Activated CD4-positive, alpha-beta T cell treated with anti-CD3 and anti-CD28 coated beads for 48 hours (primary cell): ENCODE measurements at places on chromosomes 7 and 10.
A peak's percentile ranks its signal among the peaks of the same experiment; 100 is the strongest.

DNA sequence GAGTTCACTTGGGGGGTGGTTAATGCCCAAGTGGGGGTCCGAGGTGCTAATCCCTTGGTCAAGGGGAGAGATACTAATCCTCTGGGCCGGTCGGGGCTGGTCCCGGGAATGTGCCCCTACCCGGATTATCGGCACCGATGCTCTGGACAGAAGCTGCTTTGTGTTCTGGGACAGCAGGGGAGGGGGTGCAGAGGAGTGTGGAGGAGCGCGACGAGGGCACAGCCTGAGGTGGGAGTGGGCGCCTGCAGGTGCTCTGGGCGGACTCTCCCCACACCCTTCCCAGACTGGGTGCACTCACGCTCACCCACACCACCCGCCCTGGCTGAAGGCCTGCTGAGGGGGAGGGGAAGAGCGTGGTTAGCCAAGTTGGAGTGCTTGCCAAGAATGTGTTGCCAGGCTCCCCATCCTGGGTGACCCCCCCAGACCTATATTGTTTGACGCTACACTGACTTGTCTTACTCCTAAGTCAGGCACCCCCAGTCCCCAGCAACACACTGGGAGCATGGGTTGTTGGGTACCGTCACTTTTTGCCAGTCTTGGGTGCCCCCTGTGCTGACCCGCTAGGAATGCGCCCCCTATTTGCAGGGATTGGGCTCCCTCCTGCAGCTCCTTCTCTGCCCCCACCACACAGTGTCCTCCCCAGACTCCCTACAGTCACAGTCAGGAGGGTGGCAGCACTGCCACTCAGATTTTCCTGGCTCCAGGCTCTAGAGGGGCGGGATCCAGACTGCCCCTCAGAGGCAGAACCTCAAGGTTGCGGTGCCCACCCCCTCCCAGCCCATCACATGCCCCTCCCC, 1.2 kb downstream of the SLC4A2 start:
- peak; percentile 29 for DNase-seq

DNA sequence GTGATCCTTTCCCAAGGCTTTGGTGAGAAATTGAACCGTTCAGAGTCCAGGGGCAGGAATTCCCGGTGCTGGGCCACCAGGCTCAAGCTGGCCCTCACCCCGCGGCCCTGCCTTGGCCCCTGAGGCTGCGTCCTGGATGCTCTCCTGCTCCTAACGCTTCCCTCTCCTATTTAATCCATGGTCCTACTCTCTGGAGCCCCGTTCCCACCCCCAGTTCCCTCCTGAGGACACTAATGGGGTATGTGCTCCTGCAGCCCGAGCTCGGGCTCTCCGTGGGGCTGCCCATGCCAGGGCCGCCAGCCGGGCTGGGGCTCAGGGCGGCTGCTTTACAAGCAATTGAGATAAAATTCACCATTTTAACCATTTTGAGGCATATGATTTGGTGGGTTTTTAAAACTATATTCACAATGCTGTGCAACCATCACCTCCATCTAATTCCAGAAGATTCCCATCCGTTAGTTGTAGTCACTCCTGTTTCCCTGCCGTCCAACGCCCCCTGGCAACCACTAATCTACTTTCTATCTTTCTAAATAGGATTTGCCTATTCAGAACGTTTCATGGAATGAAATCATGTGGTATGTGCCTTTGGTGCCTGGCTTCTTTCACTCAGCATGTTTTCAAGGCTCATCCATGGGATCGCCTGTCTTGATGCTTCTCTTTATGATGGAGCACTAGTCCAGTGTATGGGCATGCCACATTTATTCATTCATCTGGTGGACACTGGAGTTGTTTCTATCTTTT, 33.0 kb downstream of the ADAMTS14 start:
- DNase-seq, result no peak

DNA sequence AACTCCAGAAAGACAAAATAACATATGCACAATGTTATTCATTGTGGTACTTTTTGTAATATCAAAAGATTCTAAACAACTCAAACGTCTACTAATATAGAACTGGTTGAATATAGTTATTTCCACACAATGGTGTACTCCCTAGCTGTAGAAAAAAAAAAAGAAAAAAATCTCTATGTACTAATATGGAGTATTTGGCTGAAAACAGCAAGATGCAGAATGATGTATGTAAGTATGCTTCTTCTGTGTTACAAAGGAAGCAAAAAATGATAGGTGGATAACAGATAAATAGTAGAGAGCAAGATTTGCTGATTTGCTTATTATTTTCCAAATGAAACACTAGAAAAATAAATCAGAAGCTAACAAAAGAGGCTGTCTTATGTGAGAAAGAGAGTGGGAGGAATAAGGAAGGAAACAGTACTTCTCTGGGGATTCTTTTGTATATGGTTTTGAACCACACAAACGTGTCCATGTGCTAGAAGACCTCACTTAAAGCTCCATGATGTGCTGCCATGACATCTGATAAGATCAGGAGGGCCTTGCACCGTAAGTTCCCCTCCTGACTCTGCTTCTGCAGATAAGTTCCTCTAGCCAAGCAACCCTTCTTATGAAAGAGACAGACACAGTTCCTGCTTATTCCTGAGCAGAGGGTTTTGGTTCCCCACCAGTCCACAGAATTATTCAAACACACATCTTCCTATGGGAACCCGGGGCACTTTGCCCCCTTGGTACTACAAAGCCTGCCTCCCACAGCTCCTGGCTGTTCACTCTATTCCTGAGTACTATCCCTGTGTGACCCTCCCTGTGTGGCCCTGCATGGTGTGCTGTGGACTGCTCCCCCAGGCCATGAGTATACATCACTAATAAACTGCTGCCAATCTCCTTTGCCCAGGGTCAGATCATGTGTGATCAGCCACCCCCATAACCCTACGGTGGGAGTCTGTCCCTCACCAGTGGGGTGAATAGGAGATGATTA, 159.1 kb downstream of the CCDC71L start:
- DNase-seq, result no peak

DNA sequence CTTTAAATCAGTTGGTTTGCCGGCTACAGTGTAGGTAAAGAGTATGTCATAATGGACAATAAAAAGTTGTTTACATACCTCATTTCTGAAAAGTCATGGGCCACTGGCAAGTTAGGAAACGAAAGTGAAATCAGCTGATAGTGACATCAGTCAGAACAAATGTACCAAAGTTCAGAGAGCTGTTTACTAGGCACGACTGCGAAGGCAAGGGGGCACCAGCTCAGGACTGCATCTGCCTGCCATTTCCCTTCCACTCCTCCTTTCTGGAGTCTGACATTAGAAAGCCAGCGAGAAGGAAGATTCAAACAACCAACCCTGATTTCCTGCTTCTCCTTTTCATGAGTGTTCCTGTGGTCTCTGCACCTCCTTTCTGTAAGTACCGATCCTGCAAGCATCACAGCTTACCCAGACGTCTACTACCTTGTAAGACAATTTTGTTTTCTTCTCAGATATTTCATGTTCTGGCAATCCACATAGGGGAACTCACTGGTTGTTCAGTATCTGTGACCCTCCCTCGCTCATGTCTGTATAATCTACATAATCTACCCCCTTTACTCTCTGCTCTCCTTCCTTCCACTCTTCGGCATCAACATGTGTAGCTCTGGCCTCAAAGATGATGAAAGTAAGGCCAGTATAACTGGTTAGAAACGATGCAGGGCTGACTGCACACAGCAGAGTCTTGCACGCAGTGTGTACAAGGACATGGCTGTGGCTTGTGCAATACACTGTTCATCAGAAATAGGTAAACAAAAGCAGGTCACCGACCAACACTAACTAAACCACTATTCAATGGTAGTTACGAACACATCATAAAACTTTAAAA, at the start of gene TMEM140:
TMEM140 (plus strand) TSS at position 174 of the 823 bp plus-strand sequence. CDS start 16,370 bp downstream, outside the sequence.
- peak; percentile 62 for DNase-seq

- no peak for DNase-seq
Observed at GRCh38 chr10:71435571-71436267, 39.0 kb downstream of the CDH23 start.
